Activated CD4-positive, alpha-beta T cell treated with anti-CD3 and anti-CD28 coated beads, Interleukin-2, amount 50 U/mL, for 24 hours (primary cell): ENCODE measurements at places on chromosomes 11 and 22.

- DNase-seq: no peak
These were observed 27.8 kb downstream of the P4HA3 start for GRCh38 chr11:74283580-74284180.

DNA sequence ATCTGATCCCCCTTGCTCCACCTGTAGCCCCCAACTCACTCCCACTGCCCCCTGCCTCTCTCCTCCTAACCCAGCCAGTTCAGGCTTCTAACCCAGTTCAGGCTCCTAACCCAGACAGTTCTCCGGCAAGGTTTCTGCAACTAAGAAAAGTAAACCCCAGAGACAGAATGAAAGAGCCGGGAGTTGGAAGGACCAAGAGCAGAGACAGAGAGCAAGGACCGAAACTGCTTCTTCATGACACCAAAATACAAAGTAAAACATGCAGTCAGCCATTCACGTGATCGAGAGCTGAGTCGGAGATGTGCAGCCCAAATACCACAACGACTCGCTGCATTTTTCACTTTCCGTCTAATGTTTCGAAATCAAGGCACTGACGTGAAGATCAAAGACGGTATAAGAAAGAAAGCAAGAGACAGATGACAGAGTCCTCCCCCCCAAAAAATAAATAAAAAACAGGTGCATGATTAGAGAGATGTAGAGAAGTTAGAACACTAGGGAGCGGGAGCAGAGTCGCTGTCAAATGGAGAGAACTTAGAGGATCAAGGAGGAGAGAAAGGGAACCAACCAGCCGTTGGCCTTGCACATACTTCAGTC is 884 bp downstream of the IL10RA start:
- no peak for DNase-seq

DNA sequence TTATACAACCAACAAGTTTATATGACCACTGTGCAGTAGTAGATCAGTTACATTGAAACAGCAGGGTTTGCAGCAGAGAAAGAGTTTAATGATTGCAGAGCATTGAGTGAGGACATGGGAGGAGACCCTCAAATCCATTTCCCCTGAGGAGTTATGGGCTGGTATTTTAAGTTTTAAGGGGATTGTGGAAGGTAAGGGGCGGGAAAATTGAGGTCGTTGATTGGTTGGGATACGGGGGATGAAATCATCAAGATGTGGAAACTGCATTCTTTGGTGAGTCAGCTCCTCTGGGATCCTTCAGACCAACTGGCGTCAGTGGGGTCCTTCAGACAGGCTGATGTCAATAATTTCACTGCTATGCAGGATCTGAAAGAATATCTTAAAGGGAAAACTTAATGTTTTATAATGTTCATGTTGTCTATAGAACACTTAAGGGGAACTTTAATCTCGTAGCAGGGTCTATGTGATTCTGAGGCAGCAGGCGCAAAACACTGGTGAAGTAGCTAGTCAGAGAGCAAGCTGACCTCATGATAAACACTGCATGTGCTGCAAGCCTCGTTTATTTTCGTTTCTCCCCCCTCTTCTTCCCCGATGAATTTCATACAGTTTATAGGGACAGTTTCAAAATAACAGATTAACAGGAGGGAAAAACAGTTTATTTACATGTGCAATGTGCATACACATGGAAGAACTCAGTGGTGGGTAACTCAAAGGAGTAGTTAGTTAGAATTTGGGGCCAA is 17.4 kb upstream of the BACE1-AS start:
- no peak for DNase-seq

DNA sequence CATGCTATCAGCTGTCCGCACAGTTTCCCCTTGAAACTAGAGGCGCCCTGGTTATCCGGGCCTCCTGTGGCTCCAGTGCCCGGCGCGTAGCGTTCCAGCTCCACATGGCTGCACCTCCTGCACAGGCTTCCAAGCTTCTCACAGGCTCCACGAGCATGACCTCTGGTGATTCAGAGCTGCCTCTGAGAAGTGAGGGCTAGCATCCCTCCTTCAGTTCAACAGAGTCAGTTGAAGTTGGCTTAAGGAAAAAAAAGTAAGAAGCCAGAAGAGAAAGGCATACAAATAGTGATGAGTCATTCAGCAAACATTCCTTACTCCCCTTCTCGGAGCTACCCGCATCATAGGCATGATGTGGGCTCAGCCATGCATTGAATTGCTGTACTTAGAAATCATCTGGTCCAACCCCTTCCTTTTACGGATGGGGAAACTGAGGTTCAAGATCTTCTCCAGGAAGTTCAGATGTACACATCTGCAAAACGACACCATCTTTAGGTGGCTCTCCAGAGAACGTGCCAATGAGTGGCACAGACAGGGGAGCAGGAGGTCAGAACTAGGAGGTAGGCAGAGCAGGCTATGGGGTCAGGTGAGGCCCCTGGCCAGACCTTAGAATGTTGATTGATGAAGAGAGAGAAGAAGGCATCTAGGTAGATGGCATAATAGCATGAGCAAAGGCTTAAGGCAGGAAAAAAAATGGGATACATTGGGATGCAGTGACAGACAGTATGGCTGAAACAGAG is 216.3 kb upstream of the TBCEL start:
- DNase-seq: no peak
